Type B pancreatic cell (in vitro differentiated cells): ENCODE measurements at places on chromosomes 2 and 18. TPM values are rescaled to one million over a fixed set of nuclear protein-coding genes. Genes with fewer than 3 reads are reported as not detected.

GRCh38 chr2:165691615-165692014 lies 102.4 kb downstream of the GALNT3 start:
- DNase-seq: no peak

- no peak for DNase-seq
Observed at GRCh38 chr2:185643434-185643833, 95.2 kb upstream of the FSIP2 start.

GRCh38 chr18:79614211-79614955 lies 65.2 kb upstream of the CTDP1 start:
- DNase-seq: no peak

The MARCO gene
- 1.1 and 1.6 TPM in 2 replicates for total RNA-seq

The DPP4 gene
- total RNA-seq: 55.9 and 89.4 TPM in 2 replicates

The CTAGE1 gene
- total RNA-seq: not detected in 2 replicates

The ONECUT2 gene
- total RNA-seq: 6.8 and 16.1 TPM in 2 replicates
